HCEC 1CT (cell line): ENCODE measurements at places on chromosomes 13 and 19.

- no peak for DNase-seq
Measured at GRCh38 chr13:33235564-33235963, 50.0 kb downstream of the STARD13 start.

DNA sequence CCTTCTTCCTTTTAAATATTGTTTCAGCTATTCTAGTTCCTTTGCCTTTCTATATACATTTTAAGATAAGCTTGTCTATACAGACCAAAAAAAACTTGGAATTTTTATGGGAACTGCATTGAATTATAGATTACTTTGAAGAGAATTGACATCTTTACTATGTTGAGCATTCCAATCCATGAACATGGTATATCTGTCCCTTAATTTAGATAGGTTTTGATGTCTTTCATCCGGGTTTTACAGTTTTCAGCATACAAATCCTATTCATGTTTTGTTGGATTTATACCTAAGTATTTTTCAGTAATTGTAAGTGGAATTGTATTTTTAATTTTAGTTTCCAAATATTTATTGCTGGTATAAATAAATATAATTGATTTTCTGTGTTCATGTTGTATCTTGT, 12.2 kb upstream of the IFNL1 start:
- no peak for DNase-seq

- DNase-seq: peak; percentile 64
Measured at GRCh38 chr19:55383279-55384130, 587 bp downstream of the TMEM238 start.

DNA sequence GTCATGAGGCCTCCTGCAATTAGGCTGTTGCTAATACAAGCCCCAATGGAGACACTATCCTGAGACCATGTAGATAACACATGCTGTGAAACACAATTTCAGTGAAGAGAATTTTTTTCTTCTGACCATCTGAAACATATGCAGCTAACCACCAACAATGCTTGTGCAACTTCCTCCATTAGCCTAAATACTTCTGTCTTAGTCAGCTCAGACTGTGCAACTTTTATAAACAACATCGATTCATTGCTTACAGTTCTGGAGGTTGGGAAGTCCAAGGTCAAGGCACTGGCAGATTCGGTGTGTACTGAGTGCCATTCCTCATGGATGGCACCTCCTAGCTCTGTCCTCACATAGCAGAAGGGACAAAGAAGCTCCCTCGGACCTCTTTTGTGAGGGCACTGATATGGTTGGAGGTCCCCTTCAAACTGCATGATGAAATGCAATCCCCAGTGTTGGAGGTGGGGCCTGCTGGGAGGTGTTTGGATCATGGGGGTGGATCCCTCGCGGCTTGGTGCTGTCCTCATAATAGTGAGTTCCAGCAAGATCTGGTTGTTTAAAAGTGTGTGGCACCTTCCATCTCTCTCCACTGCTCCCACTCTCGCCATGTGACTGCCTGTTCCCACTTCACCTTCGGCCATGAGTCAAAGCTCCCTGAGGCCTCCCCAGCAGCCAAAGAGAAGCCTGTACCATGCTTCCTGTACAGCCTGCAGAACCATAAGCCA, 27.7 kb downstream of the STK24 start:
- DNase-seq: peak; percentile 99

GRCh38 chr19:39514840-39515550, at the start of gene SELENOV:
Gene SELENOV (plus strand): TSS chr19:39515139. CDS start chr19:39515213, 74 bp downstream.
- no peak for DNase-seq

GRCh38 chr13:50707628-50708027, 135.9 kb downstream of the DLEU7 start:
- DNase-seq: no peak

- no peak for DNase-seq
Measured at GRCh38 chr19:1069009-1069779, 2.2 kb downstream of the ARHGAP45 start.

DNA sequence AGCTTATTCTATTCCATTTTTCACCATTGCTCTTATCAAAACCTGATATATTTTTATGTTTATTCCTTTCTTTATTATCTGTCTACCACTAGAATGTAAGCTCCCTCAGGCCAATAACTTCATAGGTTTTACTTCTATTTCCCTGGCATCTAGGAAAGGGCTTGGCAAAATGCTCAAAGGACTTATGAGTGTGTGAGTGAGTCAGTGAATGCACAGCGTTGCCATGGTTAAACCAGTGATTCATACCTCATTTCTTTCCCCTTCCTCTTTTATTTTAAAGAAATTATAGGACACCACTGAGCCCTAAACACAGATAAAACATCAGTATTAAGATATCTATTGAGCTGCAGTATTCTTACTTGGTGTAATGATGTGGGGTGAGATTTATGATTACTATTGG, 162.1 kb downstream of the GPC6 start:
- DNase-seq: peak; percentile 58

- DNase-seq: no peak
Measured at GRCh38 chr19:35430409-35431144, 17.5 kb upstream of the FFAR2 start.

DNA sequence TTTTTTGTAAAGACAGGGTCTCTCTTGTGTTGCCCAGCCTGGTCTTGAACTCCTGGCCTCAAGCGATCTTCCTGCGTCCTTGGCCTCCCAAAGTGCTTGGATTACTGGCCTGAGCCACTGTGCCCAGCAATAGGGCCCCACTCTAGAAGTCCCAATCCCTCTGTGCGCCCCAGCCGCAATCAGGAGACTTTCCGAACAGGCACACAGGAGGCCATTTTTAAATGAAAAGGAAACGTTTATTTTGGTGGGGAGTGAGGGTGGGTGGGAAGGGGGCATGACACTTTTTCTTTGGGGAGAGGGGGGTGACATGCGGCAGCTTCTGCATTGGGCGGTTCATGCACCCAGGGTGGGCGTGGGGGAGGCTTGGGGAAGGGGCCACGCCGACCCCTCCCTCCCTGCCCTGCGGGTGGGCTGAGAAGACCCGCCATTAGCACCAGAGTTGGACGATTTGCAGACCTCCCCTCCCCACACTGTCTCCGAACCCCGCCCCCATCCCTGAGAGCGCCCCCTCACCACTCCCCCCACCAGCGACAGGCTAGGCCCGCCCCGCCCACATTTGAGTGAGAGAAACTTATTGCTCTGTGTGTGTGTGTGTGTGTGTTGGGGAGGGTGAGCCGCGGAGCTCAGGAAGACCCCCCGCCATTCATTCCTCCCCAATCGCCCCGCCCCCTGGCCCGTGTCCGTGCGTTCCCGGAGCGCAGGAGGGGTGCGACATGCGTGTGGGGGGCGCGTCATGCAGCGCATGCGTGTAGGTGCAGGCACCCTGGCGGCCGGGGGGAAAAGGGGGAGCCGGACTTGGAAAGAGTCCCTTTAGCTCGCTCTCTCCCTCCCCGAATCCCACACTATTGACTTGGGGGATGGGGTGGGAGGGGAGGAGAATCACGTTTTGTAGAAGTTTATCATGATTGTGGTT, 17.2 kb downstream of the KCNC3 start:
- DNase-seq: no peak

GRCh38 chr19:41871573-41872383, 5.3 kb upstream of the CD79A start:
- DNase-seq: peak; percentile 20

DNA sequence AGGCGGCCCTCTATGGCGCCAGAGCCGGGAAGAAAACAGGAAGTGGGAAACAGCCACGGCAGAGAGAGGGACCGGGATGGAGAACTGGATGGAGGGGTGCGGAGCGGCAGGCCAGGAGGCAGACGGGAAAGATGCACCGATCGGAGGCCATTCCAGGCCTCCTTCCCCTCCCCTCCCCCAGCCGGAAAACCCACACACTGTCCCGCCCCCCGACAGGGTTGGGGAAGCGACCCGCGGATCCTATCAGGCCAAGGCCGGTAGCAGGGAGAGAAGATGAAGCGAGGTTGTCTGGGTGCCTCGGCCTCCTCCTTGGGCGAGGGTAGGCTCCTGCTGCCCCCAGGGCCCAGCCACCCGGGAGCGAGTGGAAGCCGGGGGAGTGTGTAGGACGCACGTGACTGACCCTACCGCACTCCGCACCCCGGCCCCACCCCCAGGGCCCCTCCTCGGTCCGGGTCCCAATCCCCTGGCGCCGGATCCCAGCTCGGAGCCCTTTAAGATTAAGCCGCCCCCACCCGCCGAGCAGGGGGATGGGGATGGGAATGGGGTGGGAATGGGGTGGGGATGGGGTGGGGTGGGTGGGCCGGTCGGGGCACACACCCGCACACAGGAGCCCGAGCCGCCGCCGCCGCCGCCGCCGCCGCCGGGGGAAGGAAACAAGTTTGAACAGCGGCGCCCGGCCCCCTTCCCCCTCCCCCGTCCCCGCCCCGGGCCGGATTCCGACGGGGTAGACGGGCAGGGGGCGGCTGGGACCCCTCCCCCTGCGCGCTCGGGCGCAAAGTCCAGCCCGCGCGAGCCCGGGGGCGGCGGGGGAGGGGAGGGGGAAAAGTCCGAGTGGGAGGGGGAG, 1.5 kb downstream of the ERF start:
- DNase-seq: peak; percentile 36

GRCh38 chr19:7871437-7872305, 2.5 kb downstream of the PRR36 start:
- DNase-seq: peak; percentile 89

DNA sequence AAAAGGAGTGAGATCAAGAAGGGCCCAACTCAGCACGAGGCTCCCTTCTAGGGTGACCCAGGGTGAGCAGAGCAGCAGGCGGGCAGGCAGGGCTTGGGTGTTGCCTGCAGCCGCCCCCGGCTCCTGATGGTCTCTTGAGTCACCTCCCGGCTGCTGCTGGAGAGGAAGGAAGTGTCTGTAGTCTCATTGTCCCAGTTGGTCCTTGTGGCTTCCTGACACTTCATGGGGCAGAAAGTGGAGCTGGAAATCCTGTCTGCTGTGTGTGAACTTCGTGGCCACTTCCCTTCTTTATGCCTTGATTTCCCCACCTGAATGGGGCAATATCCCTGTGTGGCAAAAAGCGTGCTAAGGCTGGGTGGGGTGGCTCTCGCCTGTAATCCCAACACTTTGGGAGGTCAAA, 2.5 kb downstream of the MAP1S start:
- DNase-seq: peak; percentile 61

- DNase-seq: no peak
Measured at GRCh38 chr13:94006296-94006695, 473.2 kb downstream of the DCT start.

- no peak for DNase-seq
Measured at GRCh38 chr13:95503662-95504061, 48.9 kb upstream of the CLDN10 start.

GRCh38 chr19:13172346-13173138, 22.3 kb downstream of the IER2 start:
- DNase-seq: peak; percentile 60
